ENCODE measurements at places on chromosomes 3 and 15.

DNA sequence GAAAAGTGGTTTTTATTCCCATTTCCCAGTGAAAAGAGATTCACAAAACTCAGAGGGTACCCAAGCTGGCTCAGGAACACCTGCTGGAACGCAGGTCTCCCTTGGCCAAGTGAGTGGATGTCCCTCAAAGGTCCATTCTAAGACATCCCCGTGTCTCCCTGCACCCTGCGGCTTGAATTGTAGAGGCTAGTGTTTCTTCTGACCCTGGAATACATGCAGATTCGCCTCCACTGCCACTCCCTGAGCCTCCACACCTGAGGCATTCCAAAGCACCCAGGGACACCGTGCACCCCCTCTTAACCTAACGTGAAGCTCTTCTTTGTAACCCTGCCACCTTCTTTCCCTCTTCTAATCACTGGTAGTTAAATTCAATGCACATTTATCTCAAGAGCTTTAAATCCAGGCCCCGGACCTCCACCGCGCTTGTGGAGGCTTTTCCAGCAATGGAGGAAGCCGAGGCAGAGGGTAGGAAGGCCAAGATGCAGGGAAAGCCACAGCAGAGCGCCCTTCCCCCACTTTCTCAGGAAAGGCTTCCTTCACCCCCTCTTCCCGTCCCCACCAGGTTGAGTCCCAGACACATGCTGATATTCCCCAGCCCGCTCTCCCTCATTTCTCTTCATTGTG, 590 bp upstream of the ITGA11 start:
- DNase-seq: no peak

- no peak for DNase-seq
Observed at GRCh38 chr15:65410036-65410435, 12.7 kb downstream of the IGDCC4 start.

DNA sequence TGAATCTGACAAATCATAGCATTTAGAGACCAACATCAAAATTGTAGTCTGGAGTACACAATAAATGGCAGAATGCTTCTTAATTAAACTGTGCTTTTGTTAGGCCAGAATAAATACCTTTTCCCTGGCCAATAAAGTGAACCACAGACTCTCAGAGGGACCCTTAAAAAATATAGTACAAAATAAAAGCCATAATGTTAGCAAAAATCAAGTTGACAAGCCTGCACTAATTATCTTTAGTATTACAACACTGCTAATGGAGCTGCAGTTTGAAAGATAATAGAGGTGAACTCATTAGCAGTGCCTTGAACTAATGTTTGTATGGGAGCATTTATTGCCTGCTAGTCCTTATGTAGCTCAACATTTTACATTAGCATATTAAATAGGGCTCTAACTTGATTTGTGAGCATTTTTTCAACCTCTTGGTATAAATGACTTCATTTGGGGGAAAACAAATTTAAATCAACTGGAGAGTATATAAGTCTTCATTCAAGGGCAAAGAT, 801.3 kb downstream of the EPHA3 start:
- DNase-seq: no peak

DNA sequence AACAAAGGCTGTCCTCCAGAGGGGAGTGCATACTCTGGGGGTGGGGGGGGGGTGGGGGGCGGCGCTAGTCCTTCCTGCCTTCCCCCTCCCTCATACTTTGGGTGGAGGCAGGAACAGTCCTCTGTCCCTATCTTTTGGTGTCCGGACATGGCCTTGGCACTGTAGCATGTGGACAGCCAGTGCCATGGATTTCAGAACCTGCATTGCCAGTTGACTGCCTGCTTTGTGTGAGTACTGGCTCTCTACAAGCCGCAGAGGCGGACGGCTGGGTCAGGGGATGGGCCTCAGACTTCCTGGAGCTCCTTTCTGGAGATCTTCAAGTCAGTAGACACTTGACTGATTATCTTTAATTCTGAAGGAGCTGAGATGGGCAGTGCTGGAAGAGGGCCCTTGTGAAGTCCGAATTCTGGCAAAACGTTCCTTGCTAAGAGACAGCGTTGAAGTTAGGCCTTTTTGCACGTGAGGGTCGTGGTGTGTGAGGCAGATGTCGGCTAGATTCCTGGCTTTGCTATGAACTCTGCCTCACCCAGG, 2.5 kb downstream of the CLDN11 start:
- peak; percentile 68 for DNase-seq

DNA sequence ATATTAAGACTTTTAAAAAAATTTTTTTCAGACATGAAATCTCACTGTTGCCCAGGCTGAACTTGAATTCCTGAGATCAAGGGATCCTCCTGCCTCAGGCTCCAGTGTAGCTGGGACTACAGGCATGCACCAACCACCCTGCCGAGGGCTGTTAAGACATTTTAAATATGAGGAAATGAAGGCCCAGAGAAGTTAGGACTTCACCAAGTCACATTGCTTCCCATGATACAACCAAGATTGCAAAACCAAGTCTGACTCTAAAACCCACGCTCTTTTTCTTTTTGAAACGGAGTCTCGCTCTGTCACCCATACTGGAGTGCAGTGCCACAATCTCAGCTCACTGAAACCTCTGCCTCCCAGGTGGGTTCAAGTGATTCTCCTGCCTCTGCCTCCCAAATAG, 28.0 kb downstream of the PTPN9 start:
- DNase-seq: no peak

GRCh38 chr3:5314897-5315296, 127.4 kb downstream of the EDEM1 start:
- DNase-seq: no peak

DNA sequence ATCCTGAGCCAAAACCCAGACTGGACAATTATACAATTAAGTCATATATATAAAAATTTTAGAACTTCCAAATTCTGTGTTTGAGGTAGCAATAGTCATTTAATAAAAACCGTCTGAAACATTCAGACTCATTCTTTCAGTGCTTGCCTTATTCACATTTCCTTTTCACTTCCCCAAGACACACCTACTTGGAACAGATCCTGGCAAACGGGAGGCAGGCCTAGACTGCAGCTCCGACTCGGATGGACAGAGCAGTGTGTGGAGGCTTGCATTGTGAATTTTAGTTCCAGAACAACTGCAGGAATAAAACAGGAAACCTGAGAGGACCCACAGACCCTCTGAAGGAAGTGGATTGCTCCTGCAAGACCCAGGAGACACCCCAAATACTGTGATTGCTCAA, 341.4 kb downstream of the CNTN3 start:
- DNase-seq: no peak

Measured in sciatic nerve (tissue), 2 donors.